Skeletal muscle cell (primary cell): ENCODE measurements at places on chromosomes 7 and 10.

- no peak for DNase-seq
Measured at GRCh38 chr10:101222683-101223273, 6.5 kb downstream of the LBX1 start.

DNA sequence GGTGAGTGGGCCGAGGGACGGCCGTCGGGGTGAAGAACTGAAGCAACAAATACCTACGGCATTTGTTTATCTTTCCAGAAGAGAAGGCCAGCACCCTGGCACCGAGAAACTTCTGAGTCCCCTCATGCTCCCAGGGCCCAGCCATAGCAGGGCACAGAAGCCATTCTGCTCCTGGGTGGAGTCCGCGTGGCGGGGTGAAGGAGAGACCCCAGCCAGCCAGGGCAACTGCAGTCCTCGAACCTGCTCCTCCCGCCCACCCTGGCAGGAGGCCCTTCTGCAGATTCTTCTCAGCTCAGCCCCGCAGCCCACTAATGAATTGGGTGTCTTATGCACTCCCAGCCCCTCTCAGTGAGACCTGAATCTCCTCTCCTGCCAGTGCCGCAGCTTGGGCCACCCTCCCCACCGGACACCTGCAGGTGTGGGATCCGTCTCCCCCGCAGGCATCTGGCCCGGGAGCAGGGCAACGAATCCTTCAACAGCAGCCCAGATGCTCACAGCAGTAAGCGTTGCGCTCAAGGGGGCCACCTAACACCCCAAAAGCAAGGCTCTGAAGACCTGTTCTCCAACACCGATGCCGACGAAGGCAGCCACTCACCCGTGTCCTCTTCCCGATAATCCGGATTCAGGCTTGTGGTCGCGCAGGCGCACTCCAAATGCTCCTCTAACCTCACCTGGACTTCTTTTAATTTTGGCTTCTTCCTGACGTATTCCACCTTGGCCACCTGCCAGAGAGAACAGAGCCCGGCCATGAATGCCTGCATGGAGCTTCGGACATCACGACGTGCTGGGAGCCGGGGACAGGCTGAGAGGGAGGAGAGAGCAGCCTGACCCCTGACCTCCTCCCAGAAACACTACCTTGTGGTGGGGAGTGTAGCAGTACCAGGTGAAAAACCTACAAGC lies 18.9 kb downstream of the PDGFA start:
- DNase-seq, result no peak

- no peak for DNase-seq
Measured at GRCh38 chr10:69419744-69420126, 3.0 kb upstream of the TACR2 start.

DNA sequence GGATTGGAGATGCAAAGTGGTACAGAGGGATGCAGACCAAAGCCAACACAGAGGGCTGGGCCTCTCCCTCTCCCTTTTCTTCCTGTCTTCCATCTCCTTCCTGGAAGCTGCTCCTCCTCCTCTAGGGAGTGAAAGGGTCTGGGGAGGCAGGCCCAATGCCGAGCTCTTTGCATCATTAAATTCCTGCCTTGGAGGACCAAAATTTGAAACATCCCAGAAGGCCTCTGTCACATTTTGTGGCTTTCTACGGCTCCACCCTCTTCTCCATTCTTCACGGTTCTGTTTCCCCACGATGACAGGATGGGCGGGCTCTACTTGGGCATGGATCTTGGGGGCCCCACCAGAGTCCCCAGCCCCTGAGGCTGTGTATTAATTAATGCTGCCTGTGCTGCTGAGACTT lies 76.4 kb downstream of the NEURL1 start:
- DNase-seq, result no peak

DNA sequence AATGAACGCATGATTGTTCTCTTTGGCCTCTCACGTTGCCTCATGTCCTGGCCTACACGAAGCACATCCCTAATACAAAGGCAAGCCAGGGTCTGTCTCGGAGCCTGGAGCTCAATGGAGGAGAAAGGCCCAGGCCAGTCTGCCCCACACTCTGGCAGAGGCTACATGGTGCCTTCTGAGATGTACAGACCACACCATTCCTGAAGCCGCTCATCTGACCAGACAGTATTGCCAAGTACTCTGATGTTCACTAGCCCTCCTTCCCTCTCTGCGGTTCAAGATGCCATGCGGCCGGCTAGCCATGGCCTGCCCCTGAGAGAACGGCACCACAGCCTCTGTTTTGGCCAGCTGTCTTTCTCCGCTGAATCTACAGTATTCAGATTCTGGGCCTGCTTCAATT lies 5.9 kb downstream of the BNIP3 start:
- no peak for DNase-seq

DNA sequence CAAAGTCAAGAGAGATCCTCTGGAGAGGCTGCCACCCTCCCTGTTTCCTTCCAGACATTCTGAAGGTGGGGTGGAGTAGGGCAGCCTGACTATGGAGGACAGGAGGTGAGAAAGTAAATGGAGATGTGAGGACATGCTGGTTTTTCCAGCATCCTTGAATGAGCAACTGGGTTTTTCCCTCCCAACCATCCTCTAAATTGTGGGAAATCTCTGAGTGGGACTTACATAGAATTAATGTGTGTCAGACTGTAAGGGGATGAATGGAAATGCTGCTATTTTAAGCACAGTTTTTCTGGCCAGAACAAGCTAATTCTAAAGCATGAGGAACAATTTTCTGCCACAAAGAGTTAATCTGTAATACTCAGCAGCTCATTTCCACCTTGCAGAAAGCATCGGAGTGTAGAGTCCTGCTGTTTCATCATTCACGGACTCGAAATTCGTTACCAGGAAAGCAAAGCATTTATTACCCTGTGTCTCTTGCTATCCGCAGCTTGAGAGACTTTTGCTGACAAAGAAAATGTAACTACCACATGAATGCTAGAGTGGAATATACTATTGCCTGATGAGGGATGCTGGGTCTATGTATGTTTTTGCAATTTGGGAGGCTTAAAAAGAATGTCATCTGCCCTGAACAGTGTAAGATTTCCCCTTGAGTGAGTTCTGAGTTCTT lies 213.0 kb downstream of the CELF2 start:
- DNase-seq, result no peak

DNA sequence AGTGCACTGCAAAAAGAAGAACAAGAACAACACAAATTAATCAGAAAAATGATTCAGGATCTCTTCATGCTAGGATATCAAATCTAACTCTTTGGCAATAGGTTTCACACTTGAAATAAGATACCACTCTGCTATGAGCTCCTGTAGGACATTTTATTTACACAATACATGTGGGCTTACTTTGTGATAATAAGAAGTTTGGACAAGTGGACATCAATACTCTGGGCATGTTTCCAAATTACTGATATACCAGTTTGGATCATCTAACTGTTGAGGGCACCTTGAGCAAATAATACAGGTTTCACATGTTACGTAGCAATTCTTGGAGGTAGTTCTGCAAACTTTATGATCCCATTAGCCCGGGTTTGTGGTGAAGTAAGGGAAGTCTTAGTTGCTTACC lies 59.8 kb downstream of the CPVL start:
- no peak for DNase-seq

GRCh38 chr7:631964-632830 lies 94.3 kb upstream of the DNAAF5 start:
- DNase-seq, result no peak

DNA sequence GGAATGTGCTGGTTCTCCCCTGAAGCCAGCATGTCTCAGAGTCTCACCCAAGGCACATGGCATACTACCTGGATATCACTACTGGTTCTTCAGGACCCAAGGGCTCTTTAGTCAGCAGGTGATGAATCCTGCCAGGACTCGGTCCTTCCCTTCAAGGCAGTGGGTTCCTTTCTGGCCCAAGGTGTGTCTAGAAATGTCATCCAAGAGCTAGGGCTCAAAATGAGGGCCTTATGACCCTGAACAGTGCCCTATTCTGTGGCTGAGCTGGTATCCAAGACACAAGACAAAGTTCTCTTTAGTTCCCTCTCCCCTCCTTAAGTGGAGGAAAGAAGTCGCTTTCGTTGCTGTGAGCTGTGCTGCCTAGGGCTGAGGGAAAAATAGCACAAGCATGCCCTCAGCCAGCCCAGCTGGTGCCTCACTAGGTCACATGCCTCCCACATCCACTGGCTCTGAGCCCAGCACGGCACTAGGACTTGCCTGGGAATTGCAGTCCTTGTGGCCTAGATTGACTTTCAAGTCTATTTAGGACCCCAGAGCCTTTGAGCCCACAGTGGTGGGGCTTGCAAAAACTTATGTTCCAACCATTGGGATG lies 106.0 kb downstream of the BMS1 start:
- DNase-seq, result no peak

GRCh38 chr7:10128748-10129147 lies 844.9 kb upstream of the PHF14 start:
- DNase-seq, result no peak

DNA sequence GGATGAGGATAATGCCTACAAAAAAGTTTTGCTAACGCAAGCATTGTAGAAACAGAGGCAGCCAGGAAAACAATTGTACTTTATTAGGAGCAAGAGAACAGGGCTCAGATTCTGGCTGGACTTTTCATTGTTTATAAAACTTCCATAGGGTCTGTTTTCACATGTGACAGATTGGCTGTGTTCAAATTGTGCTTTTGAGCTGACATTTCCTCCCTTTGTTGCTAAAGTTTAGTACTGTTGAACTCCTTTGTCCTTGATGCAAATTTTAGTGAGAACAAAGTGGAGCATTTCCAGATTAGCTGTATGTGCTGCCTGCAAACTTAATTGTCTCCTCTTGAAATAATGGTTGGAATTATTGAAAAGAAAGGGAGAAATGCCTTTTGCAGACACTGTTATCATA lies 221.0 kb upstream of the FZD1 start:
- DNase-seq, result no peak

GRCh38 chr7:24341691-24342413 lies 57.9 kb downstream of the NPY start:
- DNase-seq, result no peak

DNA sequence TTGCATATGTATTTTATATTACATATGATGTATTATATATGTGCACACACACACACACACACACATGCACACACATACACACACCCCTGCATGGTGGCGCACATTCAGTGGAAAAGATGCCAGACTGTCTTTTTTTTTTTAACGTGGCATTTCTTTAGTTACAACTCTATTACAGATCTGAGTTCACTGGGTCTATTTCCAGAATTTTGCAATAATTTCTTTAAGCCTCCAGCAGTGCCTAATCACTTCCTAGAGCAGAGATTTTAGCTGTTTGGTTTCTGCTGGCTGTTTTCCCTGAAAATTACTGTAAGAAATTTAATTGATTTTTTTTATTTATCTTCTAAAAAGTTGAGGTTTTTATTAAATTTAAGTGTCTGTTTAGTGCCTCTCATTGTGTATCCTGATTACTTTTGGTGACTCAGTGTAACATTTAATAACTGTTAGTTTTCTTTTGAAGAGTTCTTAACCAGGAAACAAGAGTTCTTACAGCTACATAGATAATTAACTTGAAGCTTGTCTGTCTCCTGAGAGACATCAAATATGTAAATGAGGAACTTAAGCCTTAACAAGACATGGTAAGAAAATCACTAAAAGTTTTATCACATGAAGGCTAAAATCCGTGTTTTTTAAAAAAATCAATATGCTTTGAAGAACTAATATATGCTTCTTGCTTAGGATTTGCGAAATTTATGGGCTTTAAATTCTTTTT lies 232.0 kb downstream of the MDFIC start:
- DNase-seq, result no peak

- no peak for DNase-seq
Measured at GRCh38 chr7:157660971-157661610, 324.3 kb downstream of the DNAJB6 start.

- DNase-seq, result peak; percentile 7
Measured at GRCh38 chr7:93316730-93317129, 84.6 kb downstream of the VPS50 start.

DNA sequence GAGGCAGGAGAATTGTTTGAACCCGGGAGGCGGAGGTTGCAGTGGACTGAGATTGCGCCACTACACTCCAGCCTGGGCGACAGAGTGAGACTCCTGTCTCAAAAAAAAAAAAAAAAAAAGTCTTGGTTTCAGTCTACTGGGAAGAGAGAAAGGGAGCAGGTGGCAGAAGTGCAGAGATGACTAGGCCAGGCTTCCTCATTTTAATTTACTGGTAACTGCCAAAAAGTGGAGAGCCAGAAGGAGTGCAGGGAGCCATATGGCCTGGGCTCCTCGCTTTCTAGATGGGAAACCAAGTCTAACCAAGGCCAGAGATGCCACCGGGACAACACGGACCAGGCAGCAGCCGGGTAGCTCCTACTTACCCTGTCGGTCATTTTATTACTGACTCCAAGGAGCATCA lies 12.2 kb downstream of the SEPHS1 start:
- DNase-seq, result no peak

- DNase-seq, result no peak
Measured at GRCh38 chr7:416761-417624, 102.7 kb downstream of the PDGFA start.

DNA sequence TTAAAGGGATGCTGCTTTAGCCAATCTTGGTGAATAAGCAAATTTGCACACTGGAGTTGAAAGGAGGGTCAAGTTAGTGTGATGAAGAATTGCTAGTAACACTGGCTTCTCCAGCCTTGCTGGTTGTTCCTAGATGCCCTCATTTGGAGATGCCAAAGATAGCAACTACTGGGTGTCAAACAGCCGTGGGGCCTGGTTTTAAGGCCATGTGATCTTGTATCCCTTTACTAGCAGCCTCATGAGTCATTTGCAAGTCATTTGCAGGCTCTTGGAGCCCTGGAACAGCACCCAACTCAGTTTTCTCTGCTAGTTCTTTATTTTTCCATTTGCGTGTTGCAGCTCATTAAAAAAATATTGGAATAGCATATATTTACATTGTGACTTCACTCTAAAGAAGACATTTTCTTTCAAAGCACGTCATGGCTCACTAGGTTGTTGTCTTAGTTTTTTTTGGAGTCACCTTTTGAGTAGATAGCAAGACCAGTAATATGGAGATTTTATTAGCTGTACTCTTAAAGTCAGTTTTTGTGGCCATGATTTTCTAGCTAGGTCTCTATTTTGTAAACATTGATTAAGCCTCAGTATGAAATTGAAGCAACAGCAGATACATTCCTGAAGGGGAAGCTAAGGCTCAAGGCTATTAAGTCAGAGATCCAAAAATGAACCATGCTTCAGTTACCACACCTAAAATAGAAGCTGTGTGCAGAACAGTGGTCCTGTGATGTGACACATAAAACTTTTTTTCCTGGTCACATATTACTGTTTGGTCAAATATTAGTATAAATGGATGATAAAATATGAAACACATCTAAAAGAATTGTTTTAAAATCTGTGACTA lies 1.3 kb downstream of the LSMEM1 start:
- peak; percentile 82 for DNase-seq

- DNase-seq, result no peak
Measured at GRCh38 chr7:7795630-7796121, 77.3 kb upstream of the RPA3 start.

DNA sequence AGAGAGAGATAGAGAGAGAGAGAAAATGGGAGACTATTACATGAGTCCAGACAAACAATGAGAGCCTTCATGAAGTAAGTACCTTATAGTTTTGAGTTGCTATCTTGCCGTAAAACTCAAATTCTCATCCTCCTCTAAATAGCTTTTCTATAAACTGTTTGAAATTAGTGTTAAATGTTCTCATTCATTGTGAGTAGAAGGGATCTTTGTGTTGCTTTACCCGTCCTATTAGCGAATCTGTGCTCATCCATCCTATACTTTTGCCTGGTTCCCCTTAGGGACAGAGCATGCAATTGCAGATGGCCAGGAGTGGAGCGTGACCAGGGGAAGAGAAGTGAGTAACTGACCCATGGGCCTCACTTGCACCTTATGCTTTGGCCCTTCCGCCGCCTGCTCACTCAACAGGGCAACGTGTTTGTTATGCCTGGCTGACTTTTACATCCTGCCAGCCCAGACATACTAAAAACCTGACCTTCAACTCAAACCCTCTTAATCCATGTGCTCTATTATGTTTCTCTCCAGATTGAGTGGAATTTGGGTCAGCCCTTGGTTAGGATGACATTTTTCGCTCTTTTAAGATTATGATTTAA lies 244.2 kb upstream of the YAE1 start:
- DNase-seq, result no peak
